Activated CD8-positive, alpha-beta T cell treated with anti-CD3 and anti-CD28 coated beads, Interleukin-2, amount 10 ng/mL, durations not matched to agents 7 days and 5 days (primary cell): ENCODE measurements at places on chromosomes 16 and 17.

DNA sequence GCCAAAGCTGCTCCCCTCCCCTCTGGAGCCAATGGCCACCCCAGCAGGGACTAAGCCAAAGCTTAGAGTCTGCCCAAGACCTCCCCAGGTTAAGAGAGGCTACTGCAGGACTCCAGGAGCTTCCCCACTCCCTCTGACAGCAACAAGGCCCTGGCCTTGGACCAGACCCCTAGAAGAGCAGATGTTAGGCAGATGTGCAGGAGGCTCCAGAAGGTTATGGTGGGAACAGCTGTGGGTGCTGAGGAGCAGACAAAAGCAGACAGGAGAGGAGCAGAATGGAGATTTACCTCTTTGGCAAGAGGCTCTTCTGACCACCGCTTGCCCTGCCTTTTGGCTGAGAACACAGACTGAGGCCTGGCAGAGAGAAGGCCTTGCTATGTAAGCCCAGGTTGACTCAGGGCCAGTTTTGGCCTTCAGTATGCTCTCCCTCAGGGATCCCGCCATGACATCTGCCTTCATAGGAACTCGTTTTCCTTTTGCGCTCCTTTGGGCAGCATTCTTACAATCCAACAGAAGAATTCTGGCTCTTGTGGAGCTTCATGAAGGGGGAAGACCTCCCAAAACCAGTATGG, 113.0 kb downstream of the RBFOX3 start:
- no peak overlapping the region for H3K27ac ChIP-seq
- peaks cover 5% of the 10 kb centered on the region for H3K27me3 ChIP-seq
- DNase-seq, result no peak
- no peaks in the 10 kb centered on the region for H3K4me1 ChIP-seq

DNA sequence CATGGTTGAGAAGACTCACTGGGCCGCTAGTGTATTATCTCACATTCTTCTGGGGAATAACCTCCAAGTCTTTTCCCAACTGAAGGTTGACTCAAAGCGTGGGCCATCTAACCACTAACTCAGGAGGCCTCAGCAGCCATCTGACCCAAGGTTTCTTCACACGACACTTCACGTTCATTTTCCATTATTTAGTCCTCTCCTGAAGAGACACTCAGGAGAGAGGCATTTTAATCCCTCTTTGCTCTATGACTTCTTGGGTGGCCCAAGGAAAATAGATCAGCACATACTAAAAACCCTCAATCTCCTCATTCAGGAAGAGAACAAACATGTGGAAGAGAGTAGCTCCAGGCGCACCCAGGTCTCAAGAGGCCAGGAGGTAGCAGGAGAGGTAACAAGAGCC, 252.8 kb upstream of the FOXF1 start:
- H3K36me3 ChIP-seq, result no peaks in the 10 kb centered on the region
- no peaks in the 10 kb centered on the region for H3K4me1 ChIP-seq
- DNase-seq, result no peak

DNA sequence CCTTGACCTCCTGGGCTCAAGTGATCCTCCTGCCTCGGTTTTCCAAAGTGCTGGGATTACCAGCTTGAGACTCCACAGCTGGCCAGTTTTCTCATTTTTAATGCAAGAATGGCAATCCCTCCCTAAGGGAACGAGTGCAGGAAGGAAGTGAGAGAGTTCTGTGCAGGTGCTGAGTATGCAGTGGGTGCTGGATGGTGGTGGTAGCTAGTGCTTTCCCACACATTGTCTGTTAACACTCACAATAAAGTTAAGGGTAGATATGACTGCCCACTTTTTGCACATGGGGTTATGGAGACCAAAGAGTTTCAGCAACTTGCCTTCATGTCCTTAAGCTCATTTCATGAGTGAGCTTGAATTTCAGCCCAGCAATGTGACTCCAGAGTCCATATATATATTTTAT, 18.5 kb downstream of the RGS9 start:
- H3K27ac ChIP-seq, result no peak overlapping the region
- H3K36me3 ChIP-seq, result no peaks in the 10 kb centered on the region
- H3K4me1 ChIP-seq, result peaks cover 14% of the 10 kb centered on the region
- no peak for DNase-seq
- H3K27me3 ChIP-seq, result peaks cover 12% of the 10 kb centered on the region

DNA sequence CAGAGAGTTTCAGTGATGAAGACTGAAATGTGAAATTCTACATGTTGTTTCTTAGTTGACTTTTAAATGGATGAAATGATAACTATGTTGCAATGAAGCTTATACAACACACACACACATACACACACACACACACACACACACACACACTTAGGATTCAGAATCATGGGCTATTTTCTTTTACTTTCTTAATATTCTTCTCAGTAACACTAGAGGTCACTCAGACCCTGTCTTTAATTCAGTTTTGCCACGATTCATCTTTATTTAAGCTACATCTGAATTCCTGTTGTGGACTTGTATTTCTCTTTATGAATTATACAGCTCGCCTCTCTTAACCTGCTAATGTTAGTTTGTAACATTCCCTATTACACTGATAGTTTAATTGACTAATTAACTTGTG, 109.6 kb upstream of the GOT2 start:
- H3K27me3 ChIP-seq, result no peaks in the 10 kb centered on the region
- DNase-seq, result no peak
- H3K36me3 ChIP-seq, result no peaks in the 10 kb centered on the region
- H3K4me1 ChIP-seq, result no peaks in the 10 kb centered on the region

DNA sequence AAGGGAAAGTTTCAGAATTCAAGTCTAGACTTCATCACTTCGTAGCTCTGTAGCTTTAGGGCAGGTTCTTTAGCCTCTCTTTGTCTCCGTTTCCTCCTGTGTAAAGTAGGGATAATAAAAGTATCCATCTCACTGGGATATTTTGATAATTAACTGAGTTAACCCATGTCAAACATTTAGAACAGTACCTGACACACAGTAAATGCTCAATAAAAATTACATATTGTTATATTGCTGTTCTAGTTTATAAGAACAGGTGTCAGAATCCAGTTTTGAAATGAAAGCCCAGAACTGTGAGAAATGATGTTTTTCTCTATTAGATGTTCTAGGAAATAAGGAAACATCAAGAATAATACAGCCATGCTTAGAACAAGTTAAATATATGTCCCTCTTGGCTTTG, 4.3 kb downstream of the MOSMO start:
- H3K36me3 ChIP-seq, result peaks cover 5% of the 10 kb centered on the region
- DNase-seq, result no peak
- no peaks in the 10 kb centered on the region for H3K27me3 ChIP-seq
- no peak overlapping the region for H3K4me3 ChIP-seq
- no peak overlapping the region for H3K27ac ChIP-seq

- H3K4me1 ChIP-seq, result peaks cover 5% of the 10 kb centered on the region
- peaks cover 20% of the 10 kb centered on the region for H3K36me3 ChIP-seq
- peaks cover 9% of the 10 kb centered on the region for H3K27me3 ChIP-seq
- H3K4me3 ChIP-seq, result no peak overlapping the region
- DNase-seq, result no peak
- no peak overlapping the region for H3K27ac ChIP-seq
Measured at GRCh38 chr17:35299135-35299534, 56.3 kb downstream of the SLFN5 start.

- no peaks in the 10 kb centered on the region for H3K36me3 ChIP-seq
- no peak for DNase-seq
- H3K27ac ChIP-seq, result no peak overlapping the region
Measured at GRCh38 chr16:12468552-12468951, 335.1 kb downstream of the CPPED1 start.

GRCh38 chr16:1809281-1809801, 15.8 kb upstream of the IGFALS start:
- peaks cover 30% of the 10 kb centered on the region for H3K36me3 ChIP-seq
- DNase-seq, result no peak
- no peaks in the 10 kb centered on the region for H3K27me3 ChIP-seq
- H3K4me1 ChIP-seq, result peaks cover 5% of the 10 kb centered on the region

DNA sequence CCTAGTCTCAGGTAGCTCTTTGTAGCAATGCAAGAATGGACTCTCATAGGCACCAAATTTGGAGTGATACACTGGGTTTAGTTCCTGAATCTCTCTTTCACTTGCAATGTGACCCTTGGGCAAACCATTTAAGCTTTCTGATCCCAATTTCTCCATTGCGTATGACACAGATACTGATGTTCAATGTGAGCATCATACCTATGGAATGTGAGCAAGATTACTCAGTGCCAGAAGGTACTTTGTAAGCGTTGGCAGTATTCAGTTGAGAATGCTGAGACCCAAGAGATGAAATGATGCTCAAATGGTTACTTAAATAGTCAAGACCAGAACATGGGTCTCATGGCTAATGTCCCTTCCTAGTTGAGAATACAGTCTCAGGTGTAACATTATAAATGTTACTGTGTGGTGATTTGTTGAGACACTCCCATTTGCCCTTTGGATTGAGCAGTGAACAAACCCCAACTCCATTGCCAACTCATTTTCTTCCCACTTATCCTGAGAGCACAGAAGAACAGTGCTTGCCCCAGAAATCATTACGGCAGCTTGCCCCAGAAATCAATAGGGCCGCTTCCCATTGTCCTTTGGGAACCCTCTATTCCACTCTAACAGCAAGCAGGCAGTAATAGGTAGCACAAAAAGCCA, 134.1 kb downstream of the SOX9 start:
- no peaks in the 10 kb centered on the region for H3K36me3 ChIP-seq
- no peak for DNase-seq
- H3K4me1 ChIP-seq, result no peaks in the 10 kb centered on the region
- H3K4me3 ChIP-seq, result no peak overlapping the region
- no peaks in the 10 kb centered on the region for H3K27me3 ChIP-seq
- no peak overlapping the region for H3K27ac ChIP-seq

- H3K27ac ChIP-seq, result no peak overlapping the region
- no peak for DNase-seq
- no peak overlapping the region for H3K4me3 ChIP-seq
- H3K4me1 ChIP-seq, result no peaks in the 10 kb centered on the region
Measured at GRCh38 chr16:54508351-54508750, 221.8 kb upstream of the IRX3 start.

DNA sequence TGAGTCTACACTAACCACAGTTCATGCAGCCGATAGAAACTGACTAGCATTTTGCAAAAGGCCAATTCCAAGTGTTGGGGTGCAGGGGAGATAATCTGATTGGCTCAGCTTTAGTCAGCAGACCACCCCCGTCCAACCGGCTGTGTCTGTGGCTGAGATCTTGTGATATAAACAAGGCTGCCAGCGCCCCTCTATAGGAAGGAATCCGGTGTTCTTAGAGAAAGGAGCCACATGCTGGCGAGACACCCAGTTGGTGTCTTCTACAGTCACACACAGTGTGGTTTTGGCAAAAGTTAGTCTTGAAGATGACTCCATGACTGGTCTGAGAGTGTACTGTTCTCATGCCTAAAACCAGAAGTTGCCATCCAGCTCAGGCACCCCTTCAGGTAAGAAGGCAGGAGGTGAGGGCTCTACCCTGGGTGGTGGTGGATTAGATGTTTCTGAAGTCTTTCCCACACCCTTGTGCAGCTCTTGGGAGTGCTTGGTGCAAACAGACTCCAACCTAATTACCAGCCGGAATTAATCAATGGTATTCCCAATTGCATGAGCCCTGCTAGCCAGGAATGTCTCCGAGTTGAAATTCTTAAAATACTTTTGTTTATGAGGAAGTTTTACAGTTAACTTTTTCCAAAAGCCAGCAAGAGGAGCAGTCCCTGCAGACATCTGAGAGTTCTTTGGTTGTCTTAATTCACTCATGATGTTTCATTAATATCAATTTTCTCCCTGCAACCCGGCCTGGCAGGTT, 172.3 kb upstream of the IRX6 start:
- no peak overlapping the region for H3K27ac ChIP-seq
- no peak for DNase-seq
- no peaks in the 10 kb centered on the region for H3K4me1 ChIP-seq
- no peaks in the 10 kb centered on the region for H3K36me3 ChIP-seq
